NCI-H774 (cell line): ENCODE measurements at places on chromosomes 12 and 14.

DNA sequence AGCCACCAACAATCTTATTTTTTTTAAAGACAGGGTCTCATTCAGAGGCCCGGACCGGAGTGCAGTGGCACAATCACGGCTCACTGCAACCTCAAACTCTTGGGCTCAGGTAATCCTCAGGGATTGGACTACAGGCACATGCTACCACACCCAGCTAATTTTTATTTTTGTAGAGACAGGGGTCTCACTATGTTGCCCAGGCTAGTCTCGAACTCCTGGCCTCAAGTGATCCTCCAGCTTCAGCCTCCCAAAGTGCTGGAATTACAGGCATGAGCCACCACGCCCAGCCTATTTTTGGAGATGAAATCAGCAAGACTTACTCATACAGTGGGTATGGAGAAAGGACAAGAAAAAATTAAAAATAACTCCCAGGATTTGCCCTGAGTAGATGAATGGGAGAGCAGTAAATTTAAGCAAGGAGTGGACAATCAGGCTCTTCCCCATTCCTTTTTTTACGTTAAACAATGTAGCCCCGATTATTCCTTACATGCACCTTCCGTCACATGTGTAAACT, 13.2 kb downstream of the FMNL3 start:
- DNase-seq = no peak

DNA sequence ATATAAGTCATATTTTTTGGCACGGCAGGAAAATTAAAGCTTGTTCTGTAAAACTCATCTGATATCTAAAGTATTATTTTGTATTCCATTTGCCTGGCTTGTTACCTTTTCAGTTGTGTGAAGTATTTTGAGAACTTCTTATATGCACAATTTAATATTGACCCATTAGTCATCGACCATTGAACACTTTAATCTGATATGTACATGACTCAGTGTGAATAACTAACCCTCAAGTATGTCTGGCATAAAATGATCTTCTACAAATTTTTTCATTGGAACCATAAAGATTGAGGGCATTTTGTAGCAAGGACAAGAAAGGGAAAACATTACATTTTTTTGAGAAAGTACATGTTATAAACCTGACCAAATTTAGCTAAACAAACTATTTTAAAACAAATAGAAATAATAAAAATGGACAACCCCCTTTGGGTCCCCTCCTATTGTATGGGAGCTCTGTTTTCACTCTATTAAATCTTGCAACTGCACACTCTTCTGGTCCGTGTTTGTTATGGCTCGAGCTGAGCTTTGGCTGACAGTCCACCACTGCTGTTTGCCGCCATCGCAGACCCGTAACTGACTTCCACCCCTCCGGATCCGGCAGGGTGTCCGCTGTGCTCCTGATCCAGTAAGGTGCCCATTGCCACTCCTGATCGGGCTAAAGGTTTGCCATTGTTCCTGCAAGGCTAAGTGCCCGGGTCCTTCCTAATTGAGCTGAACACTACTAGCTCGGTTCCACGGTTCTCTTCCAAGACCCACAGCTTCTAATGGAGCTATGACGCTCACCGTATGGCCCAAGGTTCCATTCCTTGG, 118.8 kb downstream of the SLC6A15 start:
- no peak for DNase-seq

DNA sequence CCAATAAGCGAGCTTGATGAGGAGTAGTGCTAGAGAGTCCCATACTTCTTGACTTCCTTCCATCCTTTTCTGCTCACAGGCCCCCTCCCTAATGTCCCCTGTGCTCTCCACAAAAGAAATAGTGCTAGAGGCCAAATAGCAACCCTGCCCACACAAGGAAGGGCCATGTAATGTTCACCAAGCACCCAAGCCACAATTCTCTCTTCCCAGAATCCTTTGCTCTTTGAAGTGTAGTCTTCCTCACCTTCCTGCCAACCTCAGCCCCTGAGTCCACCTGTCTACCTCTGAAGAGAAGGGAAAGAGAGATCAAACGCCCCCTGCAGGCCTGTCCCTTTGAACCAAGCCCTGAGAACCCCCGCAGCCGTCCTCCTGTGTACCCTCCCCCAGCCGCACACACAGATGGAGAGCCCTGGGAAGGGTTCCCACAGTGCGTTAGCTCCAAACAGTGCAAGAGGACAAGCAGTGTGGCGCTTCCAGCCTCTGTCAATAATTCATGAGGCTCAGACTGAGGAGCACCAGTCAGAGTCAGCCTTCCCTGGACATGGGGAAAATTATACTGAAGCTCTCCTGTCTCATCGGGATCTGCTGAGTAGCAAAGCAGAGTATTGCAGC, 1.9 kb upstream of the DHRS4 start:
- no peak for DNase-seq

- no peak for DNase-seq
Observed at GRCh38 chr14:87229131-87229530, 763.9 kb downstream of the GALC start.
